Upper lobe of right lung (tissue), 1 donor: ENCODE measurements at places on chromosomes 3 and 15. TPM values are rescaled to one million over a fixed set of nuclear protein-coding genes. Genes with fewer than 3 reads are reported as not detected.

DNA sequence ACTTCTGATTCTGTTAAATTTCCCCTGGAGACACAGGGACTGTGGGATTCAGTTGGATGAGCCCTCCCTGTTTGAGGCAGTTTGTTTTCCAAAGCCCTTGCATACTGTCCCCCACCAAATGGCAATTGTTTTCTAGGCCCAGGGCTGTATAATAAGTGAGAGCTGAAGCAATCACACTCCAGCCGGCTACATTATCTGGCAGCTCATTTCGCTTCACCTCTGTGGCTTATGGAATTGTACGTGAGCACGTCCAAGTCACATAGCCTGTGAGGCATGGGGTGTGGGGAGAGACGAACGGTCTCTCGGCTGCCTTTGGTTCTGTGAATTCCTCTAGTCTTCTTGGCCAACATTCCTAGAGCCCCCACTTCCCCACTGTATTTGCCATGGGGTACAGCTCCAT is 10.7 kb downstream of the RBP2 start:
- no peak for DNase-seq

- DNase-seq: peak; percentile 91
These were observed 18.8 kb downstream of the NBEAL2 start for GRCh38 chr3:46998121-46998851.

DNA sequence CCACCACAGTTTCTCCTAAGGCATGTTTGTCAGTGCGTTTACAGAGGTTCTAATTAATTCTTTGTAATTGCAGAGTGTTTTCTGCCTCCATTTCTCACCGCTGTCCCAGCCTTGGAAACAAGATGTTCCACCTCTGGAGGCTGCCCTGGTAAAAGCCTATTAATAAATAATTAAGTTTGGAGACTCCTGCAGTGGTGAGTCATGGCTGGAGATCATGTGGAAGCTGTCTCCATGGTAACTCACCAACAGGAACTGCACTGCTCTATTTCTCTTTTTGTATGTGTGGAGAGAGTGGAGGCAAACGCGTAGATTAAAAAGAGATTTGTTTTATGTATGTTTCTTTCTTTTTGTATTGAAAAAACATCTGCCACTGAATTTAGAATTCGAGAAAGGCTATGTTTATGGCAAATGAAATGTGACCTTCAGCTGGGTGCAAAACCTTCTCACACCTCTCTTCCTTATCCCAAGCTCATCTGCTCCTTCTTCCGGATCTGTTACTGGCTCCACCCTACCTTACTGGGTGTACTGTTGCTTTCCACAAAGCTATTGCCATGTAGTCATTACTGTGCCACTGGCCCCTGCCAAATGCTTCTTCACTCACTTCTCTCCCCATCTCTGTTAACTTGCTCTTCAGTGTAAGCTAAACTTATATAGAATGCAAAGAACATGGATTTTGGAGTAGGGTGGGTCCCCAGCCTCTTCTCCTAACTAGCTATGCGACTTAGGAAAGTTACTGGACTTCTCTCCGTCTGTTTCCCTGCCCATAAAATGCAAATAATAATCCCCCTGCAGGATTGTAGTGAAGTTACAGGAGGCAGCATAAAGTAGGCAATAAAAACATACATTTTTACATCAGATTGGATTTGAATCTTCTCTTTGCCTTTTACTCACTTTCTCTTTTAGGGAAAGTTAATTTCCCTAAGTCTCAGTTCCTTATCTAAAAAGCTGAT is 778.5 kb downstream of the NTRK3 start:
- no peak for DNase-seq

Gene GP5
- 0.26 TPM for total RNA-seq

Gene TUSC7
- not detected for total RNA-seq
